Activated CD8-positive, alpha-beta memory T cell treated with anti-CD3 and anti-CD28 coated beads, Interleukin-2, amount 50 U/mL, for 48 hours (primary cell): ENCODE measurements at places on chromosomes 5 and 9.

GRCh38 chr5:151966046-151966445 is 41.4 kb upstream of the GLRA1 start:
- DNase-seq: no peak

- no peak for DNase-seq
Observed at GRCh38 chr5:59842999-59843398, 50.5 kb downstream of the PDE4D start.

GRCh38 chr5:33059081-33059480 is 348.0 kb downstream of the NPR3 start:
- DNase-seq: no peak

DNA sequence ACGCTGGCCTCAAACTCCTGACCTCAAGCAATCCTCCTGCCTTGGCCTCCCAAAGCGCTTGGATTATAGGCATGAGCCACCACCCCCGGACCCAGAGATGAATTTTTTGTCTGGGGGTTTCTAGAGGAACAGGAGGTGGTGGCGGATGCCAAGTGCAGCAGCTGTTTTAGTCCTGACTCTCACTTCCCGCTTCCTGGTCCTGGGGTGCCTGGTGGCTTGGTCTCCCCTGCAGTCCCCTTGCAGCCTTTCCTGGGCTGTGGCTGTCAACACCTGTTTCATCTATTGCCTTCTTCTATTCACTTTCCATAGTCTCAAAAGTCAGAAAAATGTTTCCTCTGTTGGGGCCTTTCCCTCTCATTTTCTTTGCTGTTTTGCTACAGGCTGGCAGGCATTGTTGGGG is 6.5 kb upstream of the NHP2 start:
- no peak for DNase-seq

GRCh38 chr5:43875741-43876140 is 272.8 kb downstream of the NNT start:
- DNase-seq: no peak

- DNase-seq: no peak
Observed at GRCh38 chr5:152246401-152246800, 158.7 kb downstream of the NMUR2 start.

DNA sequence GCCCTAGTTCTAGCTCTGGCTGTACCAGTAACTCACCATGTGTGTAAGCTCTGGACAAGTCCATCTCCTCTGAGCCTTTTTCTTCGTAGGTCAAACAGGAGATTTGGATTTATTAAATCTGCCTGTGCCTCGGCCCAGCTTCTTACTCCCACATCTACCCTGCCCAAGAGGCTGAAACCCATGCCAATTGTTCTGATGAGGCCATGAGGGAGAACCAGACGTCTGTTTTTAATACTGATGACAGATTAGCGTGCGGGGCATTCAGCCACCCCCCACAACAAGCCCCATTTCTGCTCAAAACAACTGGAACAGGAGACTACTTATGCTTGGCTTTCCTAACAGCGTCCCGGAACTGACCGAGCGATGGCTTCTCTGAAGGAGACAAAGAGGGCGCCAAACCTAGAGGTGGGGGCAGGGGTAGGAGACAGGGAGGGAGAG is 81.2 kb upstream of the TRIM32 start:
- DNase-seq: no peak

- DNase-seq: peak; percentile 51
Observed at GRCh38 chr5:157162919-157163510, 3.0 kb downstream of the GARIN3 start.

GRCh38 chr5:164234321-164234720 is 728.9 kb downstream of the MAT2B start:
- DNase-seq: no peak

DNA sequence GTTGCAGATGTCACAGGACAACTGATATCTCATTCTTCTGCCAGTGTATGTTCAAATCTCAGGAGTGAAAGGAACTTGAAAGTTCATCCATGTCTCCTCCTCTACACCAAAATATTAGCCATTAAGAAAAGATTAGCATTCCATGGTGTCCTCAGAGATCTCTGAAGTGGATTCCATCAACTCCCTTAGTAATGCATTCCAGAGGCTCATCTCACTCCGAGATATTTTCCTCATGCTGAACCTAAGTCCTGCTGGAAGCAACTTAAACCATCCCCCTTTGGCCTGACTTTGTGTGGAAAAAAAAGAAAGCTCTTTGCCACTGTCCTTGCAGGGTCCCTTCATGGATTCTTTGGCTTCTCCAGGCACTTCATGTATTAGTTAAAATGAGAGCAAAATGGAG is 155.7 kb upstream of the ZNF462 start:
- DNase-seq: no peak

DNA sequence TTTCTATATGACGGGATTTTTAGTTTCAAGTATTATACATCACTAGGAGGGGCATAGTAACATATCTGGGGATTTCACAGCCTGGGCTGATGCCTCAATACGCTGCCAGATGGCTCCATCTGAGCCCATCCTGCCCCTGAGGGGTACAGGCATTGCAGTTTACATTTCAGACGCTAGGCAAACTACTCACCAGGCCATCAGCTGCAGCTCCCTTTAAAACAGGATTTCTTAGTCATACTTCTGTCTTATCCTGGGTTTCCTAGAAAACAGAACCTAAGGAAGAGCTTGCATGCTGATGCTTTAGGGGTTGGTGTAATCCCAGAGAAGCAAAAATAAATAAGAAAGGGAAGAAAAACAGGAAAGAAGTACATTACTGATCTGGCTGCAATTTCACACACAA is 372.8 kb upstream of the PIK3R1 start:
- no peak for DNase-seq

DNA sequence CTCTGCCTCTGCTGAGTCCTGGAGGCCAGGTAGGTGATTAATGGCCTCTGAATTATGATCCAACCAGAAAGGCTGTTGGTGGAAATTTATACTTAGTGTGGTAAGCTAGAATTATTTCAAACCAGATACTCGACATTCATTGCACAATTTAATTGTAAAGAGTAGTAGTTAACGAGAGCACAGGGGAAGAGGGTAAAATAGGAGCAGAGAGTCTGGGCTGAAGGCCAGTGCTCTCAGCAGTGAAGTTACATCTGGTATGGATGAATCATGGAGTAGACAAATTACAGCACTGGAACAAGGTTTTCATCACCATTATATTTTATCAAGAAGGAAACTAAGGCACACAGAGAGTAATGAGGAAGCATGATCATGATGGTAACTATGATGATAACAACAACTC is 92.5 kb downstream of the TLR4 start:
- no peak for DNase-seq

- no peak for DNase-seq
Observed at GRCh38 chr5:14534773-14535172, 46.8 kb upstream of the OTULINL start.

- no peak for DNase-seq
Observed at GRCh38 chr5:138583984-138584637, 8.9 kb upstream of the HSPA9 start.
